ENCODE measurements at places on chromosomes 5 and 9. TPM values are rescaled to one million over a fixed set of nuclear protein-coding genes. Genes with fewer than 3 reads are reported as not detected.

The ANKRD18B gene
- 1.4 TPM for total RNA-seq

The RAB3C gene
- 0.17 TPM for total RNA-seq

The HSD17B4 gene
- total RNA-seq: 148 TPM

The SLC1A1 gene
- total RNA-seq: 8.4 TPM

The TSSK1B gene
- not detected for total RNA-seq

The MARVELD2 gene
- total RNA-seq: 3.1 TPM

The LECT2 gene
- total RNA-seq: not detected

The TRIP13 gene
- 39.6 TPM for total RNA-seq

The WNT8A gene
- not detected for total RNA-seq

The LCN6 gene
- 0.68 TPM for total RNA-seq

The SLC6A19 gene
- total RNA-seq: not detected

The IRX4 gene
- not detected for total RNA-seq

The NDOR1 gene
- total RNA-seq: 3.4 TPM

The HRCT1 gene
- total RNA-seq: 0.93 TPM

Data from dermis blood vessel endothelial cell (primary cell).